Stimulated activated CD4-positive, alpha-beta T cell treated with anti-CD3 and anti-CD28 coated beads, Interleukin-2, amount 100 ng/mL, for 4 hours (primary cell): ENCODE measurements at places on chromosomes 2 and 18.

DNA sequence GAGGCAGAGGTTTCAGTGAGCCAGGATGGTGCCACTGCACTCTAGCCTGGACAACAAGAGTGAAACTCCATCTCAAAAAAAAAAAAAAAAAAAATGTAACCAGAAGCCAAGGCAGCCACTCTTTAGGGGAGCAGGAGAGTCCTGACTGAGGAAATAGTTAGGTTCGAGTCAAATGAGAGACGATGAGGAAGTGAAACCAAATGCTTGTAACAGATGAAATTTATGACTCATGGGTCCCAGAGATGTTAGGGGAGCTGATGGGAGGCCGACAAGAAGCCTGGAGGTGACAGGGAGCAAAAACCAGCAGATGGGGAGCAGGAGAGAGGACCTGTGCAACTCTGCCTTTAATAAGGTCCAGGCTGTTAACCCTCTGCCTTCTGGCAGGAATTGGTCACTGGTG is 756.1 kb upstream of the DDX18 start:
- DNase-seq: no peak

GRCh38 chr2:231104115-231104713 is 20.6 kb downstream of the HTR2B start:
- peak; percentile 26 for DNase-seq

DNA sequence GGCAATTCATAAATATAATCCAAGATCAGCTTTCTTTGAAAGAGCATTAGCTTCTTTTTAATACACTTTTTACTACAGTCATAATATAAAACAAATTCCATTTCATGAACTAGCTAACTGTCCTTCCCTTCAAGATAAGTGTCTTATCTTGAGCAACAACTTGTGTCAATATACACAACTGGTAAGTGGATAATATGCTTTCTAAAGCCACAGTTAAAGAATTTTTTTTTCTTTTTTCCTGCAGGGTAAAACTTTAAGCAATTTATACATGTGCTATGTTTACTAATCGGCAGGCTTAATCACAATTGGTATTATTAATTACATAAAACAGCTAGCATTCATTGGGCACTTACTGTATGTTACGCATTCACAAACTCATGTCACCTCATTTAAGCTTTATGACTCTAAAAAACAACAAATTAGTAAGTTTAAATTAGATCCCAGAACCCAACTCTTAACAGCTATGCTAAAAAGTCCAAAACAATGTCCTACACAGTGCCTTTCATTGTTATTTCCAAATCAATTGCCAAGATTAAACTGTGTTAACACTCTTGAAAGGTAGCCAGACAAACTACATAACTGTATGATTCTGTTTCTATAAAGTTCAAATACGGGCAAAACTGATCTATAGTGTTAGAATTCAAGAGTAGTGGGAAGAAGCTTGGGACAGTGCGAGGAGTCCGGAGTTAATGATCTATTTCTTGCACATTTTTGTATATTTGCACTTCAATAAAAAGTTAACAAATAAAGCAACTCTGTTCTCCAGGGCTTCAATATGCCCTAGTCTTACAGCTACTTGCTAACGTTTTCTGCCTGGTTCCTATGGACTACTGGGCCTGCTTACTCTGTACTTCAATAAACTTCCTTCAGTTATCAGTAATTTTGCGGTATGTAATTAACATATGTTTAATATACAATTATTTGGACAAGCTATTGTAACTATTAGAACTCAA is 6.0 kb downstream of the TXNL1 start:
- DNase-seq: no peak

- DNase-seq: no peak
Measured at GRCh38 chr2:20317197-20317596, 33.4 kb downstream of the PUM2 start.

DNA sequence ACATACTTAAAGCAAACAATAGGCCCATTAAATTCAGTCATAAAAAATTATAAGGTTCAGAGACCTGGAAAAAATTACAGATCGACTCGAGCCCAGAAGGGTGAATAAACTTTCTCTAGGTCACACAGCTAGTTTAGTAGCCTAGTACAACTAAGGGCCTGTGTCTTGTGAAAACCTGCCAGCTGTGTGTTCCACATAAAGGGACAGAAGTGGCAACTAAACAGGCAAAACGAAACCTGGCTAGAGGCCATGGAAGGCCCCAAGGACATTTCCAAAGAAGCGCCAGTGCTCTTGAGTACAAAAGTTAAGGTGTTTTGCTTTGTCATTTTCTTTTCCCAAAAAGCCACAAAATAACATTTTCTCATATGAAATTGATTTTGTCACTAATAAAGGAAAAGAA is 164.9 kb downstream of the L3MBTL4 start:
- DNase-seq: no peak

DNA sequence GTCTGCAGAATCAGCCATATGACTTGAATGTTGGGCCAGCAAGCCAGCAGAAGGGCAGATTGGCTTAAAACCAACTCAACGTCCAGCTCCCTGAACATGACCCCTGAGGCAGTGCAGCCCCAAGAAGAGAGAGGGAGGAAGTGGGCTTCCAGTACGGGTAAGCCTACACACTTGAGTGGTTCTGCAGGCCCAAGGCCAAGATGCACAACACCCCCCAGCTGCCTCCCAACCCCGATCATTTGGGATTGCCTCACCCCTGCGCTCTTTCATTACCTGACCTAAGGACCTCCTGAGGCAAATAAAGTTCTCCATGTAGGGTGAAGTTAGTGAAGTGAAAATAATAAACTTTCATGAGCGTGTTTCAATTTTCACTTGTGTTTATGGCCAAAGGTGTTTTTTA is 536.0 kb downstream of the TNS1 start:
- DNase-seq: no peak

DNA sequence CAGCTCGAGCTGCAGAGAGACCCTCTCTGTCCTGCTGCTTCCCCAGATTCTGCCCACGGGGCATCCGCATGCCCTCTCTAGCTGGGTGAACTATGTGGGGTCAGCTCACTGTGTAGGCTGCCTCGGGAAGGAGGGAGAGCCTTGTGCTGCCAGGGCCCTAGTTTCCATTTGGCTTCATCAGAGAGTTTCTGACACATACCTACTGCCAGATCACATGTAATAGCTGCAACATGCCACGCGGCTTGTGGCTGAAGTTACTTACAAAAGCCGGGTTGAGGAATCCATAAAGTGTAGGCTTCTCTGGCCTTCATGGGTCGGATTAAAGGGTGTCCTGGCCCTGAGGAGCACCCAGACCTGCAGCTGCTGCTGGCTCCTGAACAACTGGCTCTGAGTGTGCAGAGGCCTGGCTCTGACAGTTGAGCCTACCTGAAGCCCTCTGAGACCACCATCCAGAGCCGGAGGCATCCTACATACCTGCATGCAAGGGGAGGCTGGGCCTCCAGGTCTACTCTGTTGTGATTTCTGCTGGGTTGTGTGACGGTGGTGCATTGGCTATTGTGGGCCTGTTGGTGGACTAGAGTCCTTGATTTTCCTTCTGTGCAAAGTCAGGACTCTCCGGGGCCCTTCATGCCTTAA is 130.0 kb downstream of the SH3RF3 start:
- DNase-seq: no peak

- DNase-seq: no peak
Measured at GRCh38 chr2:85925216-85925671, 36.5 kb upstream of the ST3GAL5 start.

DNA sequence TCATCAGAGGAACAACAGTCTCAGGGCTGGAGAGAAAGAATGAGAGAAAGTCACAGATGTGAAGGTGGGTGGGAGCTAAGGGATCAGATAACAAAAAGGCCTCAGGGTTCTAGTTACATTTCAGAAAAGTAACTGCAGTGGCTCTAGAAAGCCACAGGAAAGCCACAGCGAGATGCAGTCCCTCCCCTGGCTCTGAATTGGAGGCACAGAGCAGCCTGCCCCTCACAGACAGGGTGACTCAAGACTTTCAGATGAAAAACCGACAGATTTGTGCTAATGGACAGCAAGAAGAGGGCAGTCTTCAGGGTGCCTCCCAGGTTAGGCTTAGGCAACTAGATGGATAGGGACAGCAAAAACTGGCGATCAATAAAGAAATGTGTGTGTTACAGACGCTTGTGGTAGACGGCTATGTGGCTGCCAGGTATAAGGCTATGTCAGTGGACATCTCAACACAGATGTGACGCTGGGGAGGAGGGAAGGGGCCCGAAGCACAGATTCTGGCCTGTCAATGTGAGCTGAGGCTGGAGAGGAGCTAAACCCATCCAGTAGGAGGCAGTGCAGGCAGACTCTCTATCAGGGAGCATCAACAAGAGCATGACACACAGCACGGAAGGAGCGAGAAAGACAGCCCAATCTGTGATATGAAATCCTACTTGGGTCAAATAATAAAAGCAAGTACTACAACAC is 26.2 kb downstream of the UNC50 start:
- no peak for DNase-seq

DNA sequence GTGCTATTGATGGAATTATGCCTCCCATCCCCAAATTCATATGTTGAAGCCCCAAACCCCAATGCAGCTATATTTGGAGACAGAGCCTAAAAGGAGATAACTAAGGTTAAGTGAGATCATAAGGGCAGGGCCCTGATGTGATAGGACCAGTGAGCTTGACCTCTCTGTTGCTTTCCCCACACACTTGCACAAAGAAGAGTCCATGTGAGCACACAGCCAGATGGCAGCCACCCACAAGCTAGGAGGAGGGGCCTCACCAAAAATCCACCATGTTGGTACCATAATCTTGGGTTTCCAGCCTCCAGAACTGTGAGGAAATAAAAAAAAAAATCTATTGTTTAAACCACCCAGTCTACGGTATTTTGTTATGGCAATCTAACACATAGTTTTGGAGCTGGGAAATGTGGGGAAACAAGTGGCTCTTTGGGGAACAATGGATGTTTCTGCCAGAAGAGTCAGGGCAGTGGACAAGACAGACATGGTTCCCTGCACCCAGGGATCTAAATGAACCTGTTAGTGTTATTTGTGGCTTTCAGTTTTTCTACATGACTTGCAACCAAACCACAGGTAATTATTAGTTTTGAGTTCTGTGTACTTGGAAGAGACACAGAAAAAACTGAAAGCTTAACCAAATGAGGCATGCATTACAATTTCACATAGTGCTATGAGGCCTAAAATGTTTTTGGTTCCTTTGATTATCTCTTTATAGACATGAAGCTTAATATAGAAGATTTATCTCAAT is 259.1 kb downstream of the LTBP1 start:
- DNase-seq: no peak

DNA sequence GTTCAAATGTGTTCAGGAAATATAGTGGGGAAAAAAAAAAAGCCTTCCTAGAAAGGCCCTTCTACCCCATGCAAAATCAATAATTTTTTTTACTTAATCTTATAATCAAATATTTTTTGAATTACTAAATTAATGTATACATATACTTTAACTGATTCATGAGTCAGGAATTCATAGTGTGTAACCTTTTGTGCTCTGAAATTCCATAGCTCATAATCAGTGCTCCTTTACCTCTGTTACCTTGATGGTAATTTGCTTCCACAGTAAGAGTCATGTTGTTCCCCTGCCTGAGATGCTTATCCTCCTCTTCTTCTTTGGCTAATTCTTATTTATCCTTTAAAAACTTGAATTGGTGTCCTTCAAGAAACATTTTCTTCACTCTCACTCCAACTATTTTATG is 414.2 kb downstream of the THSD7B start:
- no peak for DNase-seq

DNA sequence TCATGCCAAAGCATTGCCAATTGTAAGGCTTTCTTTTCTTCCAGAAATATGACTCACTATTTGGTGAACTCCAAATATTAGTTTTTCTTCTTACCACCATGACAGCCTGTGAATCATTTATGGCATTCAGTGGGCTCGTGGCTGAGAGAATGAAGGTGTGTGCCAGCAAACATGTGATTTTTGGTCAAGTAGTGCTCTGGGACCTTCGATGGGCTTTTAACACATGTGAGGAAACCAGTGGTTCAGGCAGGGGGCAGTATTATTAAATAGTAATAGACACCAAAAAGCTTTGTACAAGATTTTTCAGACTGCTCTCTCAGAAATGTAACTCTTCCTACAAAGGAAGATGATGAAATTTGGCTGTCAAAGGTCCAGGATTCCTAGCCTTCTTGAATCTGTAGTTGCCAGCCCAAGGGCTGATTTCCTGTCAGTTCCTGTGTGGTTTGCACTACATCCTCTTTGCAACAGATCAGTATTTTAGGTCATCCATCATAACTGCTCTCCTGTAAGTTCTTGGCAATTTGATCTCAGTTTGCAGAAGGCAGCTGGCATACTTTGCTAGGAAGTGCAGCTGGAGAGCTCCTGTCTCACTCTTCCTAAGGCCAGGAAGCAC is 64.3 kb downstream of the BABAM2 start:
- peak; percentile 27 for DNase-seq

- DNase-seq: no peak
Measured at GRCh38 chr2:73253901-73254300, 19.8 kb downstream of the CCT7 start.

DNA sequence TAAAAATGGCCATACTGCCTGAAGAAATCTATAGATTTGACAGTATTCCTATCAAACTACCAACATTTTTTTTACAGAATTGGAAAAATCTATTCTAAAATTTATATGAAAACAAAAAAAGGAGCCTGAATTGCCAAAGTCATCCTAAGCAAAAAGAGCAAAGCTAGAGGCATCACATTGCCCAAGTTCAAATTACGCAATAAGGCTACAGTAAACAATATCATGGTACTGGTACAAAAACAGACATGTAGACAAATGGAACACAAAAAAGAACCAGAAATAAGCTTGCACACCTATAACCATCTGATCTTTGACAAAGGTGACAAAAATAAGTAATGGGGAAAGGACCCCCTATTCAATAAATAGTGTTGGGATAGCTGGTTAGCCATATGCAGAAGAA is 50.2 kb upstream of the THSD7B start:
- DNase-seq: no peak

- no peak for DNase-seq
Measured at GRCh38 chr2:98464772-98465310, 20.2 kb downstream of the INPP4A start.

DNA sequence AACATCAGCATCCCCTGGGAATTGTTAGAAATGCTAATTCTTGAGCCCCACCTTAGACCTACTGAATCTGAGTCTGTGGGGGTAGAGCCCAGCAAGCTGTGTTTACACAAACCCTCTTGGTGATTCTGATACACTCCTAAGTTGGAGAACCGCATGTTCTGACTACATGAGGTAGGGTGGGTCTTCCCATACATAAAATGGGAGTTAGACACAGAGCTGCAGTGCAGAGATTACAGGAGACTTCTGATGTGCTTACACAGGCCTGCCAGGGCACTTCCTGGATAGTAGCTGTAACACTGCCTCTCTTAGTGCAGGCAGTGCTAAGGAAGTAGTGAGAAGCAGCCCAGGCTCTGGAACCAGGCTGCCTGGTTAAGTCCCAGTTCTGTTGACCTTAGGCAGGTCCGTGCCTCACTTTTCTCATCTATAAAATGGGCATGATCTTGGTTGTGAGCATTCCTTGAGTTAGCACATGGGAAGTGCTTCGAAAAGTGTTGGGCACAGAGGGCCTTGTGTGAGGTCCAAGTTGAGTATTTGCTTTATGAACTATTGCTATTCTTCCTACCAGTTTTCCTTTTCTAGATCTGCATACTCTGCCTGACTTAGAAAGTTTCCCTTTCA is 67.3 kb downstream of the GLI2 start:
- DNase-seq: no peak

GRCh38 chr2:86368161-86368824 is 30.9 kb upstream of the REEP1 start:
- DNase-seq: peak; percentile 19
